ENCODE measurements at places on chromosomes 11 and 22. TPM values are rescaled to one million over a fixed set of nuclear protein-coding genes. Genes with fewer than 3 reads are reported as not detected.

DNA sequence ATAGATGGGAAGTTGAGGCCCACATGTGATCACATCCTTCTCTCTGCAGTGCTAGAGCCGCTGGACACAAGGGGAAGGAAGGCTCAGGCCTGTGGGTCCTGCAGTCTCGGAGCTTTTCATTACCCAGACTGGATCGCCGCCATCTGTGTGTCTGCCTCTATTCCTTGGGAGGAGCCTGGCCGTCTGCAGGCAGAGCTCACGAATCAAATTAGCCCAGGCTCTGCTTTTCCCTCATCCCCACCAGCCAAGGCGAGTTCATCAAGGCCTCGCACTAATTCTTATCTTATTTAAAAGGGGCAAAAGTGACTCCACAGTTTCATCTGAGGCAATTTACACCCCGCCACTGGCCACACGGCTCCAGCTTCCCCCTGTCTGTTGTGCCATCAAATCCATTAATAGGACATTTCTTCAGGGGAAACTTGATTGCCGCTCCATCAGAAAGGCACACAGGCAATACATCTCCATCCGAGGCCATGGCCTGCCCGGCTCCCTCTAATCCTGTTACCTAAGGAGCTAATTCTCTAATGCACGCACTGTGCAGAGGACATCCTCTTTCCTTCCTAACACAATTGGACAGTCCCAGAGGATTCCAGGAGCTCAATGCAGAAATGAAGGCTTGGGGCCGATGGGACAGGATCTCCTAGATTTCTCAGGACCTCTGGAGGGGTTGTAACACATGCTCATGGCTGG, 3.3 kb upstream of the HTR3A start:
- DNase-seq = no peak
- H3K4me1 ChIP-seq = no peaks in the 10 kb centered on the region
- H3K27me3 ChIP-seq = no peaks in the 10 kb centered on the region
- no peak overlapping the region for H3K27ac ChIP-seq
- H3K36me3 ChIP-seq = no peaks in the 10 kb centered on the region
- no peak overlapping the region for H3K4me3 ChIP-seq

DNA sequence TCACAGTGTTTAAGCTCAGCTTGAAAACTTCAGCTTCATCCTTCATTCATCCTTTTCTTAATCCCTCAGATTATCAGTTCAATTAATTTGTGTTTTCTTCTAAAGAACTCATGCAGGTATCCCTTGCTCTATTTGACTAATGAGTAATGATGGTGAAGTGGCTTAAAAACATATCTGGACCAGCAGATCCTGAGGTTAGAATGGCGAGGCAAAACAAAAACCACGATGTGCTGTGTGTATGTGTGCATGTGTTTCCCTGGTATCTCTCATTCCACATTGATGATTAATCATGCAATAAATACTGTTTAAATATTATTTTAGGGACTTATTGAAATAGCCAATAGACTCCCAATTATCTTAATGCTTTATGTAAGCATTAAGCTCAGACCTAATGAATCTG, 437.0 kb downstream of the DYNC2H1 start:
- H3K27ac ChIP-seq = no peak overlapping the region
- H3K36me3 ChIP-seq = no peaks in the 10 kb centered on the region
- H3K4me3 ChIP-seq = no peak overlapping the region
- H3K4me1 ChIP-seq = no peaks in the 10 kb centered on the region

Gene TCN2
- total RNA-seq = 20.4 TPM

GRCh38 chr11:103648670-103649400, 387.6 kb upstream of the DDI1 start:
- no peaks in the 10 kb centered on the region for H3K27me3 ChIP-seq
- H3K4me1 ChIP-seq = no peaks in the 10 kb centered on the region
- no peak overlapping the region for H3K27ac ChIP-seq
- H3K36me3 ChIP-seq = no peaks in the 10 kb centered on the region
- no peak overlapping the region for H3K4me3 ChIP-seq

- H3K36me3 ChIP-seq = no peaks in the 10 kb centered on the region
- peak overlapping the region; percentile 67 for H3K27ac ChIP-seq
- peaks cover 37% of the 10 kb centered on the region for H3K4me1 ChIP-seq
- no peak overlapping the region for H3K4me3 ChIP-seq
Observed at GRCh38 chr22:45458532-45458931, 44.2 kb upstream of the FBLN1 start.

Gene FAM83F
- total RNA-seq = 12.8 TPM

Gene ARFGAP2
- 79.3 TPM for total RNA-seq

Gene DEAF1
- total RNA-seq = 33.6 TPM

Gene DDI1
- total RNA-seq = not detected

Gene RBMXL2
- not detected for total RNA-seq

Gene SLC37A2
- 22.6 TPM for total RNA-seq

DNA sequence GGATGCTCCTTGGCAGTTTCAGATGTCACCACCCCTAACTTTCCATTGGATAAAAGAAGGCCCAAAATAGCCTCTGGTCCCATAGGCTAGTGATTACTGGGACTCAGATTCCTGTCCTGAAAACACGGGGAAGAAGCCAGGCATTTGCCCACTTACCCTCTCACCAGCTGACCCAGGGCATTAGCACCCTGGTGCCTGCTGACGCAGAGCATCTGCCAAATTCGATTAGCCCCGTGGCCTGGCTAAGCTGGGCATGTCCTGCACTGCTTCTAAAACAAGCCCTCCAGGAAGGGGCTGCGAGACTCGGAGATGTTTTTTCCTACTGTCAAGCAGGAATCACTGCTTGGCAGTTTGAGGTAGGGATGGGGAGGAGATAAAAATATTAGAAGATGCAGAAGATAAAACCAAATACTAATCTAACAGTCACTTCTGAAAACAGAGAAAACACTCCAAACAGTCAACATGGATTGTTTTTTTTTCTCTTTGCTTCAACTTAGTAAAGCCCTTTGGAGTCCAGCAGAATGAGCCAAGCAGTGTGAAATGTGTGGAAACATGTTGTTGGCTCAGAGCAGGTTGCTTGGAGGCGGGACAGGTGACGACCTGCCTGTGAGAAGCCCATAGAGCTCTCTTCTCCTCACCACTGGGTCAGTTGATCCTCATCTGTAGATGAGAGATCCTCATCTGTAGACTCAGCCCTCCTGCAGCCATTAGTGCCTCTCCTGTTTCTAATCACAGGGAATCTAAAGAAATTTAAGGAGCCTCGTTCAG, 54.0 kb downstream of the BDNF start:
- no peaks in the 10 kb centered on the region for H3K36me3 ChIP-seq
- no peak for DNase-seq

DNA sequence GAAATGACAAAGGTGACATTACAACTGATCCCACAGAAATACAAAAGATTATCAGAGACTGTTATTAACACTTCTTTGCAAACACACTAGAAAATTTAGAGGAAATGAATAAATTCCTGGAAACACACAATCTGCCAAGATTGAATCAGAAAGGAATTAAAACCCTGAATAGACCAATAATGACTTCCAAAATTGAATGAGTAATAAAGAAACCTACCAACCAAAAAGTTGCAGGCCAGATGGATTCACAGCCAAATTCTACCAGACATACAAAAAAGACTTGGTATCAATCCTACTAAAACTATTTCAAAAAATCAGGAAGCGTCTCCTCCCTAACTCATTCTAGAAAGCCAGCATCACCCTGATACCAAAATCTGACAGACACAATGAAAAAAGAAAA, 17.2 kb downstream of the RAB38 start:
- no peaks in the 10 kb centered on the region for H3K27me3 ChIP-seq
- DNase-seq = no peak
- no peak overlapping the region for H3K4me3 ChIP-seq
- no peak overlapping the region for H3K27ac ChIP-seq
- H3K4me1 ChIP-seq = no peaks in the 10 kb centered on the region
- no peaks in the 10 kb centered on the region for H3K36me3 ChIP-seq

DNA sequence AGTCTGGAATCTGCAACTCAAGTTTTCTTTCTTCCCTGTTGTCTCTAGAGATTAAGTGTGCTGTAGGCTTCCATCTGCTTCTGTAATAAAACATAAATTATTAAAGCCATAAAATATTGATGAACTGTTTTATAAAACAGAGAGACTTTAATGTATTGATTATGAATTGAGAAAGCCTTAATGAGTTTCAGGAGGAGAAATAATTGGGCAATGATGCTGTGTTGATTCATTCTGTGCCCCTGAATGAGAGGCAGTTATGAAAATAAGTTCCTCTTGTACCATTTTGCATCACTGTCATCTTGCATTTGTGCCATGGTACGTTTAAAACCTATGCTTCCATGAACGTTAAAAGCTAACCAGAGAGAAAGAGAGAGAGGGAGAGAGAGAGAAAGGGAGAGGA, 194.1 kb upstream of the LARGE1 start:
- no peaks in the 10 kb centered on the region for H3K36me3 ChIP-seq
- H3K27ac ChIP-seq = no peak overlapping the region
- no peak overlapping the region for H3K4me3 ChIP-seq
- DNase-seq = no peak

GRCh38 chr11:122979103-122979814, 2.4 kb downstream of the BSX start:
- H3K4me1 ChIP-seq = peaks cover 23% of the 10 kb centered on the region
- H3K4me3 ChIP-seq = no peak overlapping the region
- peaks cover 7% of the 10 kb centered on the region for H3K27me3 ChIP-seq
- H3K36me3 ChIP-seq = no peaks in the 10 kb centered on the region
- H3K27ac ChIP-seq = no peak overlapping the region

GRCh38 chr11:112213753-112214152, 12.5 kb upstream of the PTS start:
- DNase-seq = no peak
- no peak overlapping the region for H3K27ac ChIP-seq
- H3K4me1 ChIP-seq = no peaks in the 10 kb centered on the region
- no peaks in the 10 kb centered on the region for H3K36me3 ChIP-seq

- H3K27me3 ChIP-seq = no peaks in the 10 kb centered on the region
- no peak overlapping the region for H3K27ac ChIP-seq
- DNase-seq = no peak
Observed at GRCh38 chr11:105618343-105618955, 8.6 kb downstream of the GRIA4 start.

- no peak for DNase-seq
- H3K36me3 ChIP-seq = no peaks in the 10 kb centered on the region
- H3K27me3 ChIP-seq = no peaks in the 10 kb centered on the region
Observed at GRCh38 chr11:79671401-79671800, 230.6 kb upstream of the TENM4 start.

Gene UPK2
- not detected for total RNA-seq

DNA sequence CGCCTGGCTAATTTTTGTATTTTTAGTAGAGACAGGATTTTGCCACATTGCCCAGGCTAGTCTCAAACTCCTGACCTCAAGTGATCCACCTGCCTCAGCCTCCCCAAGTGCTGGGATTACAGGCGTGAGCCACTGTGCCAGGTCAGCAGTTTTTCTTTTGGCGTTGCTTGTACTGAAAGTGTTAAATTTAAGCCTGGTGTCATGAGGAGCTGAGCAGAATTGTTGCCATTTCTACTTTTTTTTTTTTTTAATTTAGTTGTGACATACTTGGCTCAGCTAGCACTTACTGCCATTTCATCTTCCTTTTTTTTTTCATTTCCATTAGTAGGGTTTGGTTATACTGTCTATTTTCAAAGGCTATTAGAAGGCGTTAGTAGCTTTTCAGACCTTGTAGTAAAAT, 10.7 kb downstream of the TAB1 start:
- peaks cover 5% of the 10 kb centered on the region for H3K36me3 ChIP-seq
- no peak for DNase-seq
- H3K27ac ChIP-seq = no peak overlapping the region
- H3K4me3 ChIP-seq = no peak overlapping the region

DNA sequence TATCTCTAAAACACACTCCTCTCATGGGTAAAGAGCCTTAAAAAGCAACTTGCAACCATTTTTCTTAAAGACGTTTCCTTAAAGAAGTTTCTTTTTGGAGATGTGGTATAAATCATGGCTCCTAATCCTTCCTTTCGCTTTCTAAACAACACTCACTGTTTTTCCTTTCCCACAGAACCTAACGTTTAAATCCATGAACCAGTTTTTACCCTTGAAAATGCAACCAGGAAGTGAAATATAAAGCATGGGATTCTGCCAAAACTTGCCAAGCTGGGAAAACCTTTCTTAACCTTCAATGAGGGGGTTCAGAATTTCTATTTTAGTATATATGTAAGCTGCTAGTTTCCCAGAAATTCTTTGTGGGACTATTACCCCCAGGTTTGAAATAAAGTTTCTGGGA, 8.6 kb downstream of the PLEKHA7 start:
- H3K27me3 ChIP-seq = no peaks in the 10 kb centered on the region
- H3K4me3 ChIP-seq = no peak overlapping the region
- DNase-seq = no peak
- no peaks in the 10 kb centered on the region for H3K4me1 ChIP-seq
- H3K27ac ChIP-seq = no peak overlapping the region
- no peaks in the 10 kb centered on the region for H3K36me3 ChIP-seq

Gene PPFIBP2
- 48.1 TPM for total RNA-seq

- no peak overlapping the region for H3K27ac ChIP-seq
- DNase-seq = no peak
- no peak overlapping the region for H3K4me3 ChIP-seq
- H3K4me1 ChIP-seq = no peaks in the 10 kb centered on the region
- H3K36me3 ChIP-seq = no peaks in the 10 kb centered on the region
- no peaks in the 10 kb centered on the region for H3K27me3 ChIP-seq
Observed at GRCh38 chr11:86431258-86431657, 56.6 kb downstream of the CCDC81 start.

DNA sequence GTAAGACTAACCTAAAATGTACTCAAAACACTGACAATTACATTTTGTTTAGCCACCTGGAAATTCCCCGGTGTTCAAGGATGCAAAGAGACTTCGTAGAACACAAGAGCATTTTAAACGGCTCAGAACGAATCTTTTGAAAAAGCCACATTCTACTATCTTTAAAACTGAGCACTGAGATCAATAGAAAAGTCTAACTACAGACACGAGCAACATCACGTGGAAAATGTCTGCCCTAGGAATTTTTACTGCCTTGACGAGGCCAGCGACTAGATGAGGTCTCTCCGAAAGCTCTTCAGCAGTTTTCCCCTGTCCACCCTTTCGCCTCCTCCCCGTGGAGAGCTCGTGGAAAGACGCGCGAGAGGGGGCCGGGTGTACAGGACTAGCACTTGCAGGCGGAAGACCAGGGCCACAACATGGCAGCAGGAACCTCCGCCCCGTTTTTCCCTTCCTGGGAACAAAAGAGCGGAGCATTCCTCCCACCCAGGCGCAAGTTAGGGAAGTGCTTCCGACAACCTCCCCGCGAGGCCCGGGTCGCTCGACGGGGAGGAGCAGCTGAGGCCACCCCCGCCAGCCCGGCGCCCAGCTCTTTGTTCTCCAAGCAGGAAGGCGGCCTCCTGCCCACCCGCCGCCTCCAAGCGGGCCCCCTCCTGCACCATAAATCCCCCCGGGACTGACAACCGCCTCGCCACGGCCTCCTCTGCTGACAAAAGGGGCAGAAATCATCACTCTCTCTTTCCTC, 1.1 kb downstream of the EIF4G2 start:
- no peak for DNase-seq
- no peaks in the 10 kb centered on the region for H3K27me3 ChIP-seq
- H3K27ac ChIP-seq = peak overlapping the region; percentile 99

Gene C11orf42
- not detected for total RNA-seq

Data from vagina (tissue), 2 donors.